CD14-positive monocyte (primary cell): ENCODE measurements at places on chromosomes 7 and 10. TPM values are rescaled to one million over a fixed set of nuclear protein-coding genes. Genes with fewer than 3 reads are reported as not detected.

The NME8 gene
- polyA plus RNA-seq, result 3.2 TPM

DNA sequence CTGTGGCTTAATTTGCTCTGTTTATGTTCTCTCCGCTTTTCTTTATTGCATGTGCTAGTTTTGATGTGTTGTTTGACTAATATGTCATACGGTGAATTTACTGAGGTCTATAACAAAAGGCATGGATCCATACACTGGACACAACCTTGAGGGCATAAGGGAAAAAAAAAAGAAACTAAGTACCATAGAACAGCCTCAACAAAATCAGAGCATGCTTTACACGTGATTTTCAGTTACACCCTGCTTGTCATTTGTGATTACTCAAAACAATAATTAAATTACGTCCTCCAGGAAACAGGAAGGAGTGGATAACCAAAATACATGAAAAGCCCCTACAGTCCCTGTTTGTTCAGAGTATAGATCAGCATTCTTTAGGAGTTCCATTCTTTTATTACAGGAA, 150.5 kb downstream of the CRPPA start:
- no peak overlapping the region for H3K27ac ChIP-seq
- DNase-seq, result no peak
- no peaks in the 10 kb centered on the region for H3K27me3 ChIP-seq
- no peak overlapping the region for H3K4me3 ChIP-seq
- H3K4me1 ChIP-seq, result no peaks in the 10 kb centered on the region
- H3K36me3 ChIP-seq, result no peaks in the 10 kb centered on the region

DNA sequence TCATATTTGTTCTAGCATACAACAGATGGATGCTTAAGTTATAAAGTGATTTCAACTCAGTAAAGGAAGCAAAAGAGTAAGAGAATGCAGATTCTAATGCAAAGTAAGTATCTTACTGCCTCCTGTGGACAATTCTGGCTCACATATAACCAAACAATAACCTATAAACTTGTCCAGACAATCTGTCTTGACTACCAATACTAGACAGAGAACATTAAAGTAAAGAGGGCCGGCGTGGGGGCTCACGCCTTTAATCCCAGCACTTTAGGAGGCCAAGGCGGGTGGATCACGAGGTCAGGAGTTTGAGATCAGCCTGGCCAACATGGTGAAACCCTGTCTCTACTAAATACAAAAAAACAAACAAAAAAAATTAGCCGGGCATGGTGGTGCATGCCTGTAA, 329.3 kb downstream of the CACNA2D1 start:
- no peaks in the 10 kb centered on the region for H3K4me1 ChIP-seq
- H3K27me3 ChIP-seq, result no peaks in the 10 kb centered on the region
- no peak for DNase-seq
- no peak overlapping the region for H3K4me3 ChIP-seq
- no peak overlapping the region for H3K27ac ChIP-seq

The C10orf90 gene
- not detected for polyA plus RNA-seq

The CLCN1 gene
- 0.04 and 0.14 TPM in 2 replicates for polyA plus RNA-seq

The IGF2BP3 gene
- 5.3 TPM for polyA plus RNA-seq

- no peak overlapping the region for H3K27ac ChIP-seq
- H3K4me1 ChIP-seq, result no peaks in the 10 kb centered on the region
- DNase-seq, result no peak
- no peak overlapping the region for H3K4me3 ChIP-seq
- H3K27me3 ChIP-seq, result no peaks in the 10 kb centered on the region
Observed at GRCh38 chr10:103636492-103636891, 143.0 kb downstream of the NEURL1 start.
